ENCODE measurements at places on chromosomes 13 and 19.

- H3K4me3 ChIP-seq, result no peak overlapping the region
- peaks cover 13% of the 10 kb centered on the region for H3K4me1 ChIP-seq
Observed at GRCh38 chr13:48493851-48494250, 39.0 kb downstream of the RCBTB2 start.

- peaks cover 50% of the 10 kb centered on the region for H3K4me1 ChIP-seq
- H3K27me3 ChIP-seq, result no peaks in the 10 kb centered on the region
- peaks cover 8% of the 10 kb centered on the region for H3K36me3 ChIP-seq
Observed at GRCh38 chr19:20080656-20081055, 2.9 kb downstream of the ZNF90 start.

GRCh38 chr19:49767381-49767780, 580 bp downstream of the AP2A1 start:
- H3K36me3 ChIP-seq, result no peaks in the 10 kb centered on the region
- peaks cover 31% of the 10 kb centered on the region for H3K4me1 ChIP-seq
- no peaks in the 10 kb centered on the region for H3K27me3 ChIP-seq
- H3K4me3 ChIP-seq, result peak overlapping the region; percentile 95
- no peak for DNase-seq

- no peaks in the 10 kb centered on the region for H3K27me3 ChIP-seq
- no peak overlapping the region for H3K27ac ChIP-seq
- no peak overlapping the region for H3K4me3 ChIP-seq
- H3K36me3 ChIP-seq, result no peaks in the 10 kb centered on the region
Observed at GRCh38 chr13:72113931-72114330, 246.9 kb upstream of the DACH1 start.

DNA sequence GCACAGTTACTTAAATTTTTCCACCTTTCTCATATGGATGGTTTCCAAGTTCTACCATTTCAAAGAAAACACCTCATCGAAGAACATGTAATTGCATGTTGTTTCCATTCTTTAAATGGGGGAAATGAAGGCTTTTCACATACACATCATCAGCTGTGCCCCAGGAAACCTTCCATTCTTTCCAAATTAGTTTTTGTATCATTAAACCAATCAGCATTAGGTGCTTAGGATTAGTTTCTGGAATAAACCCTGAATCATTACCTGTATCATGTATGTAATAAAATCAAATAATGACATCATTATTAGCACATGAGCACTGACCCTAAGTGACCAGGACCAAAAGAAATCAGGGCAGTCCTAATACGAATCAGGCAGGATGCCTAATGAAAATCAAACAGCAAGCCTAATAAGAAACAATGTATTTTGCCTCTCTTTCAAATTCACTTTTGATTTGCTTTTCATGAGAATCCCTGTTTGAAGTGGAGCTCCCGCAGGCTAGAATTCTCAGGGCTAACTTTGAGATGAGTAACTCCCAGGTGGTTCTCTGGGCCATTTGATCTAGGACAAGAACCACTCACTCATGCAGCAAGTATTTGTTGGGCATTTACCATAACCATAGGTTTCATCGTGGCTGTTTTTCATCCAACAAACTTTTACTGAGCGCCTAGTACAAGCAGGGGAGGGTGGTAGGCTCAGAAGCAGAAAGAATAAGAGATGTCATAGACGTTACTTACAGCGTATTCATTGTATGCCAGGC, 89.2 kb downstream of the MZT1 start:
- H3K27me3 ChIP-seq, result no peaks in the 10 kb centered on the region
- DNase-seq, result no peak
- no peak overlapping the region for H3K27ac ChIP-seq
- no peak overlapping the region for H3K4me3 ChIP-seq
- H3K4me1 ChIP-seq, result peaks cover 5% of the 10 kb centered on the region
- H3K36me3 ChIP-seq, result no peaks in the 10 kb centered on the region

DNA sequence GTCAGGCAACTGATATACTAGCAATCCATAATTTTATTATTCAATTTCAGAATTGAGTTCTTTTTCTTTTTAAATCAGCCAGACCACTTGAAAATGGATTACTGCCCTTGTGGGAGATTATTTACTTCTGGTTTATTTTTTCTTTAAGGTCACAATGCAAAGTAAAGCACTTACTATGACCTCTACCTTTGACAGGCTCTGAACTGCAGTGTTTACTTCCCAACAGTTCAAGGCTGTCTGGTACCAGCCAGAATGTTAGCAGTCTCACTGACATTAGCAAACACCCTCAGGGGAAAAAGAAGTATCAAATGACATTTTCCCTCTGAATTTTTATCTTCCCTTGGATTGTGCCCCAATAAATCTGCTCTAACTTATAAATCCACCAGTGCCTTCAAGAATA, 57.5 kb downstream of the RAP2A start:
- no peak overlapping the region for H3K27ac ChIP-seq
- no peaks in the 10 kb centered on the region for H3K27me3 ChIP-seq
- no peak overlapping the region for H3K4me3 ChIP-seq
- no peaks in the 10 kb centered on the region for H3K4me1 ChIP-seq
- peaks cover 5% of the 10 kb centered on the region for H3K36me3 ChIP-seq
- no peak for DNase-seq
